ENCODE measurements at places on chromosomes 3 and 15.

DNA sequence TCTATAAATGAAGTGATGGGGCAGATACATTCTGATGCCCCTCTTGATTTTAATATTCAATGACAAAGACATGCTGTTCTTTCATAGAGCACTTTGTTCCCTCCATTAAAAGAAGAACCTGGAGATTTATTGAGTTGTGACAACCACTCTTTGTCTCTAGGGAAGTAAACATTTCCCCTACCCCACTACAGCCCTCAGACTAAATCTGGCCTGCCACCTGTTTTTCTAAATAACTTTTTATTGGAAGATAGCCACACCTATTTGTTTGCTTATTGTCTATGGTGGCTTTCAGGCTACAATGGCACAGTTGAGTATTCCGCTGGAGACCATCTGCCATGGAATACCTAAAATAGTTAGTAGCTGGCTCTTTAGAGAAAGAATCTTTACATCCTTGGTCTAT lies 41.2 kb upstream of the ZNF385D start:
- DNase-seq: no peak

DNA sequence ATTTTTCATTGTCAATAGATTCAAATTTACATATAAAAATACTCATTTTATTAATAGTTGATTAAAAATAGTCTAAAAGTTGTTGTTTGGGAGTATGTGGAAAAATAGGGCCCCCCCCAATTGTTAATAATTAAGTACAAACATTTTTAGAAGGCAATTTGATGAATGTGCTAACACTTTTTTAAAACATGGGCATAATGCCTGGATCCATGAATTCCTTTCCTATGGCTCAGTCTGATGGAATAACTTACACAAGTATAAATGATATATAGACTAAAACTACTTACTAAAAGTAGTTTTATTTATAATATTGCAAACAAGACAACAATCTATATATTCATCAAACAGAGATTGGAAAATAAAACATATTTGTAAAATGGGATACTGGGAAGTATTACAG lies 247.2 kb upstream of the LRRN1 start:
- no peak for DNase-seq

GRCh38 chr15:98592136-98592535 lies 56.2 kb upstream of the IGF1R start:
- no peak for DNase-seq

GRCh38 chr3:172848910-172849309 lies 98.4 kb downstream of the ECT2 start:
- no peak for DNase-seq

DNA sequence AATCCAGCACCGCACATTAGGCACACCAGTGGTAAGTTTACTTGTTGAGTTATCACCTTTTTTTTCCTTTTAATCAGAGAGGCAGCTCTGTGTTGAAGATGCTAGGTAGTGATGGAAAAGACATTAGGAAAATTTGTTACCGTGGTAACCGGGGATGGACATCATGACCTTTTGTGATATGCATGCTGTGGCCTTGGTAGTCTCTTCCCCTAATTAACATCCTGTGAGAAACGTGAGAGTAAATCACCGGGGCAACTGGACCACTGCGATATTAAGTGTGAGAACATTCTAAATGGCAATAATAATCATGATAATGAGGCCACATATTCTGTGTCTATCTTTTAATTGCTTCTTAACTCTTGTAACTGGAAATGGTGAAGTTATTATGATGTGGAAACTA lies 362.0 kb downstream of the CACNA2D3 start:
- DNase-seq: no peak

DNA sequence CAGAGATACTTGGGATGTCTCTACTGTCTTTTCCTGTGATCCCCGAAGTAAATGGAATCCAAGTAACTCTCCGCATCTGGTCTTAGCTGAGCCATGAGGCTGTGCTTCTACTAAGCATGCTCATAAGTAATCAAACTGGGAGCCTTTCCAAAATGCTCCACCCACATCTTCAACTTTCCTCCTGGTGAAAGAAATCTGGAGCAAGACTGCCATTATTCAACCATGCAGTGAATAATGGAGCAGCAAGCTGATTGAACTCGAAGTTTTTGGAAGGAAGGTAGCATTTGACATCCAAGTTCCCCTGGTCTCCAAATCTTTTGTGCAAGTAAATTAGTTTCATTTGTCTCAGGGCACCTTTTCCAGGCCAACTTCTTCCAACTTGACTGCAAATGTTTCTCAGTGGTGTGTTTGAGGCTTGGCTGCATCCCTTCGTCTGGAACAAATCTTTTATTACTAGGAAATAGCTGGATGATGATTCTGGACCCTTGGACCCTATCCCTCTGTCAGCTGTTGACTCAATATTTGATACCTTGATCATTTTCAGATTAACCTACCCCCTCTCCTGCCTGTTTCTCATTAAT lies 19.4 kb downstream of the GXYLT2 start:
- no peak for DNase-seq

Data from pulmonary artery endothelial cell (primary cell).